ENCODE measurements at places on chromosomes 16 and 17.

DNA sequence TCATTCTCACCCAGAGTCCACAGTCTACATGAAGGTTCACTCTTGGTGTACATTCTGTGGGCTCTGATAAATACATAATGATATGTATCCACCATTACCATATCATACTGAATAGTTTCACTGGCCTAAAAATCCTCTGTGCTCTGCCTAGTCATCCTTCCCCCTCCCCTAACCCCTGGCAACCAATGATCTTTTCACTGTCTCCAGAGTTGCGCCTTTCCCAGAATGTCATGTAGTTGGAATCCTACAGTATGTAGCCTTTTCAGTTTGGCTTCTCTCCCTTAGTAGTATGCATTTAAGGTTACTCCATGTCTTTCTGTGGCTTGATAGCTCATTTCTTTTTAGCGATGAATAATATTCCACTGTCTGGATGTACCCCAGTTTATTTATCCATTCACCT lies 101.3 kb downstream of the NOG start:
- no peak for DNase-seq

GRCh38 chr16:51807551-51807950 lies 656.5 kb upstream of the SALL1 start:
- no peak for DNase-seq

- no peak for DNase-seq
Measured at GRCh38 chr17:233473-233941, 52.1 kb upstream of the DOC2B start.

DNA sequence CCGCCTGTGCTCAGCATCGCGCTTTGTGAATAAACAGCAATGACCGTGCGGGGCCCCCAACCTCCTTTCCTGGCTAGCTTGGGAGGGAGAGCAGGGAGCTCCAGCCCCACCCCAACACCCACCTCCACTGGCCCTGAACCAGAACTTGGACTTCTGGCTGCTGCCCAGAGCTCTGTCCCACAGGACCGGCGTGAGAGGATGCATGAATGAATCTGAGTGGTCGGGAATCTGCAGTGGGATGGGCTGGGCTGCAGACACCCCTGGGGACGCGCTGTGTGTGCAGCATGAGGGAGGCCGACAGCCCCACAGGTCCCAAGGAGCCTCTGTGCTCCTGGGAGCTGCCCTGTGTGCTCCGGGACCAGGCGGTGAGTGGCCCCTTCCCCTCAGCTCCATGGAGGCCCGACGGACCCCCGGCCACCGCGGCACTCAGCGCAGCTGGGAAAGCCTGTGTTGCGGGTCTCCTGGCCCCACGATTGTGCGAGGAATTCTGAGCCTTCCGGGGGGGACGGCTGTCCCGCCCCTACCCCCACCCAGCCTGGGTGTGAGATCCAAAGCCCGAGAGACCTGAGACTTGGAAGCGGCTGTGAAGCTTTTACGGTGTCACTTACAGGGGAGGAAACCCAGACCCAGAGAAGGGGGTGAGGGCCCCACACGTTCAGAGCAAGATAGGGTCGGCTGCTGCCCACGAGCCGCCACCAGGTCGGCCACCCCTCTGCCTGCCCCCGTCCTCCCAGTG lies 5.4 kb downstream of the PIEZO1 start:
- DNase-seq = no peak

- DNase-seq = no peak
Measured at GRCh38 chr16:58280146-58280845, 14.5 kb downstream of the PRSS54 start.

GRCh38 chr17:35390663-35391062 lies 17.2 kb upstream of the SLFN11 start:
- no peak for DNase-seq

DNA sequence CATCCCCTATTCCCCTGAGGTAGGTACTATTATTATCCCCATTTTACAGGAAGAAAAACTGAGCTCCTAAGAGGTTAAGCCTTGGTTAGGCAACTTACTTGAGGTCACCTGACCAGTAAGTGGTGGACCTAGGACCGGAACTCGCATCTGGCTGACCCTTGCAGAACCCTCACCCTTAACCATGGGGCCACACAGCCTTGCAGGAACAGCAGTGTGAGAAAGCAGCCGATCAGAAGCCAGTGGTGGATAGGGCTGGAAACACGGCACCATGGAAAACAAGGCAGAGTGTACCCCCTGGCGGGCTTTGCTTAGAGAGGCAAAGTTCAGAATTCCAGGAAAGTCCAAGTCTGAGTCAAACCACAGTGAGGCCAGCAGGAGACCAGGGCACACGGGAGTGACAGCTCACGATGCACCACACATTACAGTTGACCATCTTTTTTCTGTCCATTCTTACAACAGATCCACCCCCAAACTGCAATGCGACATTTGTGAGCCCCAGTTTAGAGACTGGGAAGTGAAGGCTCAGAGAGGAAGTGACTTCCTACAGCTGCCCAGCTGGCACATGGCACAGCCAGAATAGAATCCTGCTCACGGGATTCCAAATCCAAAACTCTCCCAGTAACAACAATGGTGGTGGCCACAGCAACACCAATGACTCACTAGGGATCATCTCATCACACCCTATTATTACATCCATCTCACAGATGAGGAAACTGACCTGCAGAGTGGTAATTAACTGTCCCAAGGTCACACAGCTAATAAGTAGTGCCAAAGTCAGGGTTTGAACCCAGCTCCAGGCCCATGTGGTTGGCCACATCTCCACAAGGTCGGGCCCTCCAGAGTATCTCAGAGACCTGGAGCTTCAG lies 20.3 kb downstream of the KIFC3 start:
- no peak for DNase-seq

DNA sequence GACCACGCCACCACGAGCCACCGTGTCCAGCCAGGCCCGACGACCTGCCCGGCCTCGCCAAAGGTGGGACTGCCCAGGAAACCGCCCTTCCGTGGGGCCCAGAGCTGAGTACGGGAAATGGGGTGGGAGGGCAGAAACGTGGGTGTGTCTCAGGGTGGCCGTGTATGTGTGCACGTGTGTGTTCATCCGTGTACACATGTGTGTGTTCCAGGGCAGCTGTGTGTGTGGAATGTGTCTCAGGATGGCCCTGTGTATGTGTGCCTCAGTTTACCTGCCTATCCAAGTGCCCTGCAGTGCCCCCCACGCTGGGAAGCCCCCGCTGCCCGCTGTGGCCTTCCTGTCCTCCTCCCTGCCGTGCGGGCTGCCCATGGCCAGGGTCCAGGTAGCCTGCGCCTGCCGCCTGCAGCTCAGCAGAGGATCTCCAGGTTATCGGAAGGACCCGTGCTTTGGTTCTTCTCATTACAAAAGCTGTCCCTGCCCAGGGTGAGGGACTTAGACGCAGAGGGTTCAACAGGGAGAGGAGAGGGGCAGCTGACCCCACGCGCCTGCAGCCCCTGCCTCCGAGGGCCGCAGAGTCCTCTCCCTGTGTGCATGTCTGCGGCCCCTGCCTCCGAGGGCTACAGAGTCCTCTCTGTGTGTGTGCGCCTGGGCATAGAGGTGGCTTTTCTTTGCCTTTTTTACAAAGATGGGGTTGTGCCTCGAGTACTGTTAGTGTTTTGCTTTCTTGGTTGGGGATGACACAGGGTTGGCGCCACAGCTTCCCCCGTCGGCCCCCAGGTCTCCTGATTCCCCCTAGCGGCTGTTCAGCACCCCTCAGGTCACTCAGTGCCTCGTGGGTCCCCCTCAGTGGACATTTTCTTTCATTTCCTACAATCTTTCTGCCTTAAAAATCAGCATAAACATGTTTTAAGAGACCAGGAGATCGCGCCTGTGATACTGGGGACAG lies 23.6 kb downstream of the ZNF469 start:
- no peak for DNase-seq

DNA sequence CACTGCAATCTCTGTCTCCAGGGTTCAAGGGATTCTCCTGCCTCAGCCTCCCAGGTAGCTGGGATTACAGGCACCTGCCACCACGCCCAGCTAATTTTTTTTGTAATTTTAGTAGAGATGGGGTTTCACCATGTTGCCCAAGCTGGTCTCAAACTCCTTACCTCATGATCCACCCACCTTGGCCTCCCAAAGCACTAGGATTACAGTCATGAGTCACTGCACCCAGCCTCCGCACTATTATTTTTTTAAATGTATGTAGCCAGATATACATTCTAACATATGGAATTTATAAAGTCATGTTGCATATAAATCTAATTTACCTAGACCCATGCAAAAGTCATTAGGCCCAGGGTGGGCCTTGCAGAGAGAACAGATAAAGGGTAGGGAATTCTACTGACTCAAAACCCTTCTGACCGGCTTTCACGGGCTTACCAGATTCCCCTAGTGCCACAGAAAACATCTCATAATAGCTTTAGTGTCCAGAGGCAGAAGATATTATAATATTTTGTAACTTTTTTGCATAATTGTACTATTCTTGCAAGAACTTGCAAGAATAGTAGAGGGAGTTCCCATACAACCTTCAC lies 20.5 kb upstream of the HELZ start:
- DNase-seq = no peak

Measured in stimulated activated CD4-positive, alpha-beta T cell treated with anti-CD3 and anti-CD28 coated beads, TNF-alpha, amount 100 ng/mL, for 1 hour (primary cell).